HT-29 (cell line): ENCODE measurements at places on chromosomes 13 and 19.
A peak's percentile ranks its signal among the peaks of the same experiment; 100 is the strongest.

DNA sequence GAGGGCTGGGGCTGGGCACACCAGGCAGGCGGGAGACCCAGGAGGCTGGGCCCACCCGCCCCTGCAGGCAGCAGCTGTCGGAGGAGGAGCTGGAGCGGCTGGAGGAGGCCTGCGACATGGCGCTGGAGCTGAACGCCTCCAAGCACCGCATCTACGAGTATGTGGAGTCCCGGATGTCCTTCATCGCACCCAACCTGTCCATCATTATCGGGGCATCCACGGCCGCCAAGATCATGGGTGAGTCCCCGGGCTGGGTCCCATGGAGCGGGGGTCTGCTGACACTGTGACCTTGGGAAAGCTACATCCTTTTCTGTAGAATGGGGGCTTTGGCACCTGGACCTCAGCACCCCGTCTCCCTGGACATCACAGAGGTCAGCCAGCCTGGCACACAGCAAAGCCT, 8.1 kb downstream of the PRPF31 start:
- DNase-seq, result no peak

- peak; percentile 55 for DNase-seq
Observed at GRCh38 chr13:90868321-90868920, 479.1 kb upstream of the MIR17HG start.

GRCh38 chr13:52319876-52320275, 86.1 kb downstream of the THSD1 start:
- no peak for DNase-seq

GRCh38 chr13:33251131-33251661, 34.4 kb downstream of the STARD13 start:
- no peak for DNase-seq

- DNase-seq, result no peak
Observed at GRCh38 chr19:49820125-49820524, 2.0 kb downstream of the MED25 start.

GRCh38 chr13:90974249-90974975, 373.1 kb upstream of the MIR17HG start:
- DNase-seq, result no peak

- DNase-seq, result peak; percentile 47
Observed at GRCh38 chr19:14091081-14091812, 696 bp upstream of the SAMD1 start.

DNA sequence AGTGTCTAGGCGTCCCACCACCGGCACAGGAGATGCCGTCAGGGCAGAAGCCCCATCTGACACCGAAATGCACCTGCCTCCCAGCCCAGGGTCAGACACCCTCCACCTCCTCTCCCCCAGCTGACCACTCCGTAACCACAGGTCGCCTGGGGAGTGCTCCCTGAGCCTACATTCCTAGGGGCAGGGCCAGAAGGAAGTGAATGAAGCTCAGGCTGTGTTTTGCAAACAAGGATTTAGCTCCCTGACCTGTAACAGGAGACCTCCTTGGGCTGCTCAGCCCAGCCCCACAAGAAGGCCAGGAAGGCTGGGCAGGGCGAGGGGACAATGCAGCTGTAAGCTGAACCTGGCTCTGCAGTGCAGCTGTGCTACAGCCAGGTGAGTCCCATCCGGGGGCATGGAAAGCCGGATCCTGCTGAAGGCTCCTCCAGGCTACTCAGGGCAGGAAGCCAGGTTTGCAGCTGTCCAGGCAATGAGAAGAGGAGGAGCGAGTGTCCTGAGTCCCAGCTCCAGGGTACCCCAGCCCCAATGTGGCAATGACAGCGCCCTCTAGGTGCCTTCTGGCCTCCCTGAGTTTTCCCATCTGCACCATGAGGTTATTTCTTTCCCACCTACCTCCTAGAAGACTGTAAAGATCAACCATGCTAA, 42.1 kb downstream of the RHPN2 start:
- no peak for DNase-seq

DNA sequence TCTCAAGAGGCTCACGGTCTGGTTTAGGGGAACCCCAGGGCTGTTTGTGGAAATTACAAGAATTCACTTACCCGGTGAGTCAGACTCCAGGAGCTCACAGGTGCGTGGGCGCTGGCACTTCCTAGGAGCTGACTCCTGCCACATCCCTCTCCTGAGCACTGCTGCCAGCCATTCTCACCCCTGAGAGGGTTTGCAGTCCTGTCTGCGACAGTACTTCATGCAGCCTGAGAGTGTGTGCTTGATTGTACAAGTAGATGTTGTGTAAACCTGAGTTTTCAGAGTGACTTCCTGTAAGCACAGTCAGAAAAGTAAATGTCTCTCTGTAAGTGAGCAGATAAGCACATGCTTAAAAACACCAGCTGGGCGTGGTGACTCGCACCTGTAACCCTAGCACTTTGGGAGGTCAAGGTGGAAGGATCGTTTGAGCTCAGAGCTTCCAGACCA, 8.1 kb downstream of the MRPL4 start:
- DNase-seq, result peak; percentile 15

- no peak for DNase-seq
Observed at GRCh38 chr19:7516333-7516732, 430 bp downstream of the ZNF358 start.

DNA sequence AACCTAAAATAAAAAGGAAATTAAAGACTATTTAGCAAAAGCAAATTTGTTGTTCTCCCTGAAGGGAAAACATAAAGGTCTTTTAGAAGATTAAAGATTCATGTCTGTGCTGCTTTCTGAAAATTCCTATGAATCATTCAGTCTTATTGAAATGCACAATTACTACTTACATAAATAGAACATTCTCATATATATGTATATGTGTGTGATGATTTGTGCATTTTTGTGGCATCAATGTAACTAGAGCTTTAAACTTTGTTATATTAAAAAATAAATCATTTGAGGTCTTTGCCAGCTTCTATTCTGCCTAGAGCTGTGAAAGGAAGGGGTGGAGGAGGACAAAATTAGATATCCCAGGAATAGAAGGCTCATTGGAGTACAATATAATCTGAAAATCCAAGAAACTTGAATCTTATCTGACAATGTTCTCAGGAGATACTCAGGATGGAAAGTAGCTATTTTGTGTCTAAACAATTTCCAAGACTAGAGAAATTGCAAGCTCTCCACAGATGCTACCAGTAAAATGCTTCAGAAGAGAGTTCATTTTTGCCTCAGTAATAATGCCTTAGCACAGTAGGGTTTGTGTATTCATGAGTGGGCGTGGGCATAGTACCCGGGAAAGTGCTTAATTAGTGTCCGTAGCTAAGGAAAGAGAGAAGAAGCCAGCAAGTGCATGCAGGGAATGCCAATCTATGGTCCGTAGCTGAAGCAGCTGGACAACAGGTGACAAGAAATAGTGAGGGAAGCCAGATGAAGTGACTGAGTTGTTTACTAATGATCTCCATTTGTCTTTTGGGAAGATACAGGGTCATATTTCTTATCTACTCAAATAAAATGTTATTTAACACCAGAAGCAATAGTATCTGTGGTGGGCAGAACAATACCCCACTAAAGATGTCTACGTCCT, 395.5 kb upstream of the NBEA start:
- DNase-seq, result no peak

GRCh38 chr19:34263745-34264237, 9.4 kb downstream of the GARRE1 start:
- DNase-seq, result no peak

- DNase-seq, result no peak
Observed at GRCh38 chr19:3774621-3775373, 2.8 kb upstream of the RAX2 start.

DNA sequence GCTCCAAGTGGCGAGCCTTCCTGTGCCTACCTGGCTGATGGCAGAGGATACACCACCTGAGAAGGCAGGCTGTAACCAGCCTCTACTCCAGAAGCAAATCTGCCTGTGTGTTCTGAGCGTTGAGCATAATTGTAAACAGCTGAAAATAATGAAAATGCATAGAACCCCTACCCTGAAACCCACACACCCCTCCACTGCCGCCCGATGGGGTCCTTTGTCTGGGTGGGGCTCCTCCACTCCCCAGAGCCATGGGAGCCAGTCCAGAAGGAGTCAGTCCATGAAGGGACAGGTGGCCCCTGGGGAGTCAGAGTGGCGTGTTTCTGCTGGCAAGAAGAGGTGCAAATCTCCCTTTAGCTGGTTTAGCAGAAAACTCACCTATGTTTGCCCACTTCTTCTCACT, 8.0 kb upstream of the SOX1 start:
- DNase-seq, result no peak
